ENCODE measurements at places on chromosomes 3 and 15.

- no peak overlapping the region for H3K4me3 ChIP-seq
- peaks cover 26% of the 10 kb centered on the region for H3K27me3 ChIP-seq
- DNase-seq, result no peak
- H3K4me1 ChIP-seq, result no peaks in the 10 kb centered on the region
- H3K36me3 ChIP-seq, result no peaks in the 10 kb centered on the region
Observed at GRCh38 chr15:71484080-71484479, 326.3 kb upstream of the NR2E3 start.

GRCh38 chr15:80343554-80343992 is 60.6 kb upstream of the ARNT2 start:
- H3K27me3 ChIP-seq, result peaks cover 36% of the 10 kb centered on the region
- H3K4me1 ChIP-seq, result no peaks in the 10 kb centered on the region
- no peak overlapping the region for H3K27ac ChIP-seq

DNA sequence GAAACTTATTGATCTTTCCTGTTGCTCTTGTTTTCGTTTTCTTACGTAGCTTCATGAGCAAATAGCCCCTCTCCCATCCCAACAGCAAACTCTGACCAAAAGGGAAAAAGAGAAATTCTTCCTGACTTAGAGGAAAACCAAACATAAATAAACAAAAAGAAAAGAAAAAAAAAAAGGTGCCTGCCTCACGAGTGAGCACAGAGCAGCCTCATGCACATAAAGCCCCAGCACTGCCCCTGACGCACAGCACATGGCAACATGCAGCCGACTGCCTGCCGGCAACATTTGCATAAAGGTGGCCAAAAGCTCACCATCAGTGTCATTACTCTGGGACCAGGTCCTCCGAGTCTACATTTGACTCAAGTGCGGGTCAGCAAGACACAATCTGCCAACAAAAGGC is 6.4 kb downstream of the POC1A start:
- peaks cover 71% of the 10 kb centered on the region for H3K36me3 ChIP-seq
- no peak for DNase-seq
- no peak overlapping the region for H3K27ac ChIP-seq
- H3K4me1 ChIP-seq, result peaks cover 9% of the 10 kb centered on the region

GRCh38 chr3:136075811-136076210 is 110.3 kb downstream of the PPP2R3A start:
- H3K4me1 ChIP-seq, result peaks cover 2% of the 10 kb centered on the region
- DNase-seq, result no peak
- H3K27ac ChIP-seq, result no peak overlapping the region
- H3K27me3 ChIP-seq, result no peaks in the 10 kb centered on the region
- H3K36me3 ChIP-seq, result no peaks in the 10 kb centered on the region
- no peak overlapping the region for H3K4me3 ChIP-seq

DNA sequence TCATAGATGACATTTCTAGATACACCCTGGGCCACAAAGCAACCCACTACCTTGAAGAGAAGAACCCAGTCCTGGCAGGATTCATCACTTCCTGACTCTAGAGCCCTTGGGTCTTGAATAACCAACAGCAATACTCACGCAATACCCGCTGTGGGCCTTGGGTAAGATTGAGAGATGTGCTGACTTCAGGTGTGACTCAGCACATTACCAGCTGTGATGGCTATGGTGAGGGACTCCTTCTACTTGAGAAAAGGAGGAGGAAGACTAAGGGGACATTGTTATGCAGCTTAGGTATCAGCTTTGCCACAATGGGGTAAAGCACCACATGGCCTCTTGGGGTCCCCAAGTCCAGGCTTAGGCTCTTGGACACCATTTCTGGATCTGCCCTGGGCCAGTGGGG is 14.9 kb downstream of the C3orf33 start:
- no peak for DNase-seq
- H3K4me1 ChIP-seq, result peaks cover 6% of the 10 kb centered on the region
- no peak overlapping the region for H3K4me3 ChIP-seq
- H3K36me3 ChIP-seq, result peaks cover 45% of the 10 kb centered on the region

DNA sequence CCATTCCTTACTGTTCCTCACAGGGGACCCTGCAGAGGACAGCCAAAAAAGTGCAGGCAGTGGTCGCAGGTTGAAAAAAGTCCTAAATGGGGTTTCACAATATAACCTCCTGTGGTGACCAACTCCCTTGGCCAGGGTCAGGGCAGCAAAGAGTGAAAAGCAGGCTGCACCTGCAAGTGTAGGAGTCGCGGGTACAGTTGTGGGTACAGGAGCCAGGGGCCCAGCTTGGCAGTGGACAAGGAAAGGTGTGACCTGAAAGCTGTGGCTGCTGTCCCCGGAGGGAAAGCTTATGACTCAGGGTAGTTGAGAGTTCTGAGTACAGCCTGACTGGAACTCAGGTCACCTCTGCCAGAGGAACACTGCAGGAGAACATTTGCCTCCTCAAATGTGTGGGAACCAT is 1114.1 kb downstream of the ROBO2 start:
- H3K27ac ChIP-seq, result no peak overlapping the region
- H3K36me3 ChIP-seq, result no peaks in the 10 kb centered on the region
- no peaks in the 10 kb centered on the region for H3K27me3 ChIP-seq
- H3K4me1 ChIP-seq, result no peaks in the 10 kb centered on the region
- no peak for DNase-seq

Measured in activated T-cell treated with anti-CD3 and anti-CD28 coated beads, Interleukin-2, amount 50 U/mL, for 24 hours (primary cell).